ENCODE measurements at places on chromosomes 1 and 21.

- DNase-seq: no peak
These were observed 3.8 kb upstream of the GNG5 start for GRCh38 chr1:84510165-84510564.

DNA sequence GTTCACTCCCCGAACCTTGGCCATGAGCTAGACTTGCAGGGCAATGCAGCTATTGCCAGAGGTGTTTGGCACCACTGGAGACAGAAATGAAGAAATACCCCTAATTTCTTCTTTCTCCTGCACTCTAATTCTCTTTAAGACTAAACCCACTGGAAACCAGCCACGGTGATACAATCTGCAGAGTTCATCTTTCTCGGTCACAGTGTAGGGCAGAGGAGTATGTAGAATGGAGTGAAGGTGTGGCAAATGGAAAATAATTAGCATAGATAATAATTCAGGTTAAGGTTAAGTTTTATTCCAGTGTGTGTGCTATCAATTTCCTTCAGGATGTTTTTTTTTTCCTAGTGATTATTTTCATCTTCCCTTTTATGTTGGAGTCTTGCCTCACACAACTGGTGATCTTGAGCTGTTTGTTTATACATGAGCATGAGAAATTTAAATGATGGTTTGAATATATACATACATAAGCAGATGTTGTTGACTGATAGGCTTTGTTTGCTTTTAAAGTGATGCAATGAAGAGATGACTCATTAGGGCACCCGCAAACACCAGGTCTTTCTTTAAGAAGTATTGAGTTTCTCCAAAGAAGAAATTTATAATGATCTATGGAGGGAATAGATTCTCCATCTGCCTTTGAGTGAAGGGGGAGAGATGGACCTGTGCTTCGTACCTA is 81.9 kb downstream of the SPATA17 start:
- no peak for DNase-seq

DNA sequence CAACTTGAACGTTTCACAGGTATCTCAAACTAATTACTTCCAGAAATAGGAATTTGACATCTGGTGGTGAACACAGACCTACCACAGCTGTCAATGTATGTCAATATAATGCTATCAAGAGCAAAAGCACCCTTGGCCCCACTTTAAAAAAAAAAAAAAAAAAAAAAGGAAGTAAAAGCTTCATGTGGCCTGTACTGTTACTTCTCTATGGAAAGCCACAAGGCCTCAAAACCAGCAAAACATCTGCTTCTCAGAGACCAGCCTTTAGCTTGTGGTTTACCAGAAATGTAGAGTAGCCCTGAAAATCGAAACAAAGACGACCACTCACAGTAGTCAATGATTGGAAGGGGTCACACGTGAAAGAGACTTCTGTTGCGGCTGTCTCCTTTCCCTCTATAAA is 109.6 kb downstream of the SLC45A1 start:
- no peak for DNase-seq

- DNase-seq: no peak
These were observed 1546.2 kb downstream of the BRINP3 start for GRCh38 chr1:188931506-188931905.

- no peak for DNase-seq
These were observed 20.8 kb upstream of the SCYL3 start for GRCh38 chr1:169914531-169914930.

GRCh38 chr1:210883821-210884220 is 250.1 kb downstream of the KCNH1 start:
- no peak for DNase-seq

- DNase-seq: no peak
These were observed 17.5 kb downstream of the PDE9A start for GRCh38 chr21:42670884-42671283.

- DNase-seq: no peak
These were observed 56.4 kb upstream of the FMOD start for GRCh38 chr1:203407296-203407695.

- no peak for DNase-seq
These were observed 7.0 kb downstream of the S100B start for GRCh38 chr21:46597896-46598343.

GRCh38 chr1:41783189-41783639 is 135.5 kb downstream of the HIVEP3 start:
- no peak for DNase-seq

GRCh38 chr1:199591468-199591867 is 436.0 kb upstream of the NR5A2 start:
- no peak for DNase-seq

GRCh38 chr1:44696789-44697345 is 22.4 kb downstream of the ARMH1 start:
- no peak for DNase-seq

DNA sequence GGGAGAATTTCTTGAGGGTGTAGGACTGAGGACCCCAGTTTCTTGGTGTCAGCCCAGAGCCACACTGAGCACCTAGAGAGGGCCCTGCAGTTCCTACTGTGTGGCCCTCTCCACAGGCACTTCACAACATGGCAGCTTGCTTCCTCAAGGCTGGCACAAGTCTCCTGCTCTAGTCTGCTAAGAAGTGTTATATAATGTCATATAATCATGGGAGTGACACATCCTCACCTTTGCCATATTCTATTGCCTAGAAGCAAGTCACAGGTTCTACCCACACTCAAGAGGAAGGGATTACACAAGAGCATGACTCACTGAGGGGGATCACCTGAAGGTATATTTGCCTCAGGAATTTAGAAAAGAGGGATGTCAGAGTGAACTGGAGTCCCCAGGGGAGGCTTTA is 5.5 kb upstream of the SNX27 start:
- no peak for DNase-seq

DNA sequence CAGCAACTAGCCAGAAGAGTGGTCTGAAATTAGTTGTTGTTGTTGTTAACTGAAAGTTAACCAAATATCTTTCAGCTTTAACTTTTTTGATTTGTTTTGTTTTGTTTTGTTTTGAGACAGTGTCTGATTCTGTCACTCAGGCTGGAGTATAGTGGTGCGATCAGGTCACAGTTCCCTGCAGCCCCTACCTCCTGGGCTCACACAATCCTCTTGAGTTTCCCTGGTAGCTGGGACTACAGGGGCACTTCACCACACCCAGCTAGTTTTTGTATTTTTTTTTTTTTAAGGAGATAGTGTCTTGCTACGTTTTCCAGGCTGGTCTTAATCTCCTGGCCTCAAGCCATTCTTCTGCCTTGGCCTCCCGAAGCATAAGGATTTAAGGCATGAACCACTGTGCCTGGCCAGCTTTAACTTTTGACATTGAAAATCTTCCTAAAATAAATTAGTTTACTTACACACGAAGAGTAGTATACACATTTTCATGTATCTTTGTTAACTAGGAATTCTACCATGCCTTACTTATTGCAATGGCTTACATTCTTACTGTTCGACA is 45.0 kb downstream of the GNG12 start:
- DNase-seq: no peak

- no peak for DNase-seq
These were observed 2.3 kb upstream of the TIAM1 start for GRCh38 chr21:31346256-31346821.

DNA sequence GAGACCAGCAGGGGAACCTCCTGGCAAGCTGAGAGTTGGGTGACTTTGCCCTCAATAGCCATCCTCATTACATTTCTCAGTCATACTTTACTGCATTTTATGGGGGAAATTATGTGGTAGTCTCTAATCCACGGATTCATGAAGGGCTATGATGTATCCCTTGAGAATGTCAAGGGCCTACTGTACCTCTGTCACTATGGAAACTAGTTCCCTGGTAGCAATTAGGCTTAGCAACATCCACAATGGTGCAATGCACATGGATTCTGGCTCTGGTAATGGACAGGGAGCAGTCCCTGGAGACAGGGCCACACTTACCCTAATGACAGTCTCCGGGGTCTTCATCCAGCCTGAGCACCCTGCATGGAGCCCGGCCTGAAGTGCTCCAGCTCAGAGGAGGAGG is 26.5 kb downstream of the LRRN2 start:
- no peak for DNase-seq

GRCh38 chr1:26695356-26696118 is at the start of gene ARID1A:
Gene ARID1A, plus strand, starts transcription at chr1:26696015. Its CDS starts 389 bp downstream, at chr1:26696404.
- peak; percentile 98 for DNase-seq

- DNase-seq: no peak
These were observed 21.2 kb downstream of the AGRN start for GRCh38 chr1:1041092-1041523.

- peak; percentile 78 for DNase-seq
These were observed 25.3 kb downstream of the FMO2 start for GRCh38 chr1:171210355-171210754.

DNA sequence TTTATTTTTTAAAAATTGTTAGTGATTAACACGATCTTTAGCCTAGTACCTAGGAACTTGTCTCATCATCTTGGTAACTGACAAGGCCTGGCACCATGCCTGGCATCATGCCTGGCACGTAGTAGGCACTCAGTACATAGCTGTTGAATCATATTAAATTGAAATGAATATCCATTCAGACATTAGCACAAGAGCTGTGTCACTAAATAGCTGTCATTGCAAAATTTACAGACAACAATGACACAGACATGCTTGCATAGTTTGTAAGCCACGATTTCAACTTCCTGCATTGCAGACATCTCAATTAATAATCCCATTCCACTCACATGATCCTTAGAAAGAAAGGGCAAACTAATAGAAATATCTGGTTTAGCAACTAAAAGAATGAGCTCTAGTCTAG is 15.4 kb upstream of the PHACTR4 start:
- no peak for DNase-seq

DNA sequence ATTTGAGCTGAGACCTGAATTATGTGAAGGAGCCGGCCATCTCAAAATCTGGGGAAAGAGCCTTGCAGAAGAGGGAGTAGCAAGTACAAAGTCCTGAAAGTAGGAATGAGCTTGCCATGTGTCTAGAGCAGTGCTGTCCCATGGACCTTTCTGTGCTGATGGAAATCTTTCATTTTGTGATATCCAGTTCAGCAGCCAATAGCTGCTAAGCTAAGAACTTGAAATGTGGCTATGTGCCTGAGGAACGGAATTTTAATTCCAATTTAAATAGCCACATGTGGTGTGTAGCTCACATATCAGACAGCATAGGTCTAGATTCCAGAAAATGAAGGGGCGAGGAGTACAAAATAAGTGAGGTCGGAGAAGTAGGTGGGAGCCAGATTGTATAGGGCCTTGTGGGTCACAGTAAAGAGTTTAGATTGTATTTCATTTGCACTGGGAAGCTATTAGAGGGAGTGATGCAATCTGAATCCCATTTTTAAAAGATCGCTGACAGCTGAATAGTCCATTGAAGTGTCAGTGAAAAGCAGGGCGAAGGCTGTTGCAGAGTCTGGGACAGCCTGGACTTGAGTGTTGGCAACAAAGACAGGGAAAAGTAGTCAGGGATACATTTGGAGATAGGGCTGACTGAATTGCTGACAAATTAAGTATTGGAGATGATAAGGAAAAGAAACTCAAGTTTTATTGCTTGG is 80.3 kb downstream of the TMEM200B start:
- peak; percentile 25 for DNase-seq

DNA sequence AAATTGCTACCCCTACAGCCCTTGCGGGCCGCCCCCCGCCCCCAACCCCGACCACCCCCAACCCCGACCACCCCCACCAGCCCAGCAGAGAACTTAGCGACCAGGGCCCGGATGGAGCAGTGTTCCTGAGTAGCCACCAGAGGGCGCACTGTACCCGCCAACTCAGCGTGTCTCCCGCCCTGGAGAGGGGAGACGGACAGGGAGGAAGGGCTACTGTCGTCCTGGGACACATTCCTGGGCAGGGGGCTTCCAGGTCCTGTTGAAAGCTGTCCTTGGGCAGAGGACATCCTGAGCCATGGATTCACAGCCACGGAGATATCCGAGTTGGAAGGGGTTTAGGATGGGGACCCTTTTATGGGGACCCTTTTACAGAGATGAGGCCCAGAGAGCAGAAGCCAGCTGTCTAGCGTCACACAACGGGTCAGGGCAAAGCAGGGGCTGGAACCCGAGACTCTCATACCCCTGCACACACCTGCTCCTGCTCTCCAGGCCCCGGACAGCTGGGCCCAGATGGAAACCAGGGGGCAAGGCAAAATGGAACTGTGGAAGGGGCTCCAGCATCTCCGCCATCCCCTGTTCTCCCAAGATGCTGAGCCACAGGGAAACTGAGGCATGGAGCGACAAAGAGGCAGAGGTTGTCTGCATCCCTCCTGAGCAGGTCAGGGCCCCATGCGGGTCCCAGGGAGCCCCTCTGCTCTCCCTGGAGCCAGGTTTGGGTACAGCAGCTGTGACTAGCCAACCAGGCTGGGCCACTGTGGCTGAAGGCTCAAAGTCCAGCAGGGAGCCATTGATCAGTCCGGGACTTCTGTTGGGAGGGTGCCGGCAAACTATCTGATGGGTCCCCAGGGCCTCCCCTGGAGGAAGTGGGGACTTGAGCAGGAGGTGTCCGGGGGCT is 25.0 kb upstream of the LAPTM5 start:
- peak; percentile 76 for DNase-seq

GRCh38 chr1:7808253-7808844 is 24.3 kb downstream of the PER3 start:
- DNase-seq: no peak

DNA sequence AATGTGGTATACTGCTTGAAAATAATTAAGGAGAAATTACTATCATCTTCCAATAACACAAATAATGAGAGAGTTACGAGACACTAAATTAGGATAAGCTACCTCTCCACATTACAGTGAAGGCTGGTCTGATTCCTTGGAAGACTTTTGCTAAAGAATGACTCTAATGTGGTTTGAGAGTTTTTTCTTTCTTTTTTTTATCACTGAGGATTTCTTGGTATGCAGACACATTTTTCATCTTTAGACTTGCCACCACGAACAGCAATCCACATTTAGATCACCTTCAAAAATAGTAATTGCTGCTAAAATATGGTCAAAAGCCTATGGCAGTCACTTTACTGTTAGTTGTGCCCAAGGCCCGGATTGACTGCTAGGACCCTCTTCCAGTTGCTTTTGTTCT is 16.6 kb upstream of the TMEM35B start:
- no peak for DNase-seq

DNA sequence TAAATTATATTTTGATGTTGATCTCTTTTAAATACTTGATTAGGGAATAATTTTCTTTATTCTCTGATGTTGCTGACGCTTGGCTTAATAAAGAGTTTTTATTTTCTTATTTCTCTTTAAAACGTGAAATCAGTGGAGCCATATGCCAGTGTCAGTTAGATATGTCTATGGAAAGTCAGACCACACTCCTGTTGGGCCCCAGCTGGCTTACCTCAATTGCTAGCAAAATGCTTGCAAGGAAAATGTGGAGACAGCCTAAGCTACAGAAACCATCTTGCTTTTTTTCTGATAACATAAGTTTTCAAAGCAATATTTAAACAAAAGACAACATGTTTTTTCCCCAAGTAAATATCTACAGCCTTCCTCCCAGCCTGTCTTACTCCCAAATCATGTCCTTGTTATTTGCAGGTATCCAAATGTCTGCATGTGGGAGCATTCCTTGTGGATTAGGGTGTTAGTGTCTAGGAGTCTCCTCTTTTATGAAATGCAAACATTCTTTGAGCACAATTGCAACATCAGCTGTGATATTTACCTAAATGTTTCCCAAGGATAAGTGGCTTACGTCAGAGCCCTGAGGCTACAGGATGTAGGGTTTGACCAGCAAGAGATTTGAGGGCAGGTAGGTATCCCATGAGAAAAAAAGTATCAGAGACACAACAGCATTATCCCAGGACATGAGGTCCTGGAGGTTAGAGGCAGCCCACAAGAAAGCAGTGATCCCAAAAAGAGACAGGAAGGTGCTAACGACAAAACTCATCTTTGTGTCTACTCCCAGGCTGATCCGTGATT is 117.2 kb upstream of the KCNJ15 start:
- DNase-seq: no peak
